ENCODE measurements at places on chromosomes 11 and 22.

DNA sequence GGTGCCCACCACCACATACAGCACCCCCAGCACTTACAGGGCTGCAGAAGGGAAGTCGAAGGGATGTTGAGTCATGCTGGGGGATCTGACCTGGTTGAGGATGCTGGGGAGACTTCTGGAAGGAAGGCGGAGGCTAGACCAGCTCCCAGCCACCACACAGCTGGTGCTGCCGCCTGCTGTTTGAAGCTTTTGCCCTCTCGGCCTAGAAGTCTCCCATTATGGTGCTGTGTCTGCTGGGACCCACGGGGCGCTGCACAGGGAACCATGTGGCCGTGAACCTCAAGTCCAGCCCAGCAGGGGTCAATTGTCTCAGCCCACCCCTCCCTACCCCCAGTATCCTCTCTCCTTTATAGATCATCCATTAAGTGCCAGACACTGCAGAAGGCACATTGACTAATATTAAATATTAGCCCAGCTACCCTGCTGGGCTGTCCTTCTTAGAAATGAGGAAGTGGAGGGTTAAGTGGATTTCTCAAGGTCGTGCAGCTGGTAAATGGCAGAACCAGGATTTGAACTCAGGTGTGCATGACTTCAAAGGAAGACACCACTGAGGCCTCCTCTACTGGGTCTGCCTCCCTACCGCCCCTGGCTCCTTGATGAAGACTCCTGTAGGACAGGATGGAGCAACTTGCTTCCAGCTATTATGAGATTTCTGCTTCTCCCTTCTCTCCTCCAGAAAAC lies 49.7 kb downstream of the CYTH4 start:
- no peak for DNase-seq

DNA sequence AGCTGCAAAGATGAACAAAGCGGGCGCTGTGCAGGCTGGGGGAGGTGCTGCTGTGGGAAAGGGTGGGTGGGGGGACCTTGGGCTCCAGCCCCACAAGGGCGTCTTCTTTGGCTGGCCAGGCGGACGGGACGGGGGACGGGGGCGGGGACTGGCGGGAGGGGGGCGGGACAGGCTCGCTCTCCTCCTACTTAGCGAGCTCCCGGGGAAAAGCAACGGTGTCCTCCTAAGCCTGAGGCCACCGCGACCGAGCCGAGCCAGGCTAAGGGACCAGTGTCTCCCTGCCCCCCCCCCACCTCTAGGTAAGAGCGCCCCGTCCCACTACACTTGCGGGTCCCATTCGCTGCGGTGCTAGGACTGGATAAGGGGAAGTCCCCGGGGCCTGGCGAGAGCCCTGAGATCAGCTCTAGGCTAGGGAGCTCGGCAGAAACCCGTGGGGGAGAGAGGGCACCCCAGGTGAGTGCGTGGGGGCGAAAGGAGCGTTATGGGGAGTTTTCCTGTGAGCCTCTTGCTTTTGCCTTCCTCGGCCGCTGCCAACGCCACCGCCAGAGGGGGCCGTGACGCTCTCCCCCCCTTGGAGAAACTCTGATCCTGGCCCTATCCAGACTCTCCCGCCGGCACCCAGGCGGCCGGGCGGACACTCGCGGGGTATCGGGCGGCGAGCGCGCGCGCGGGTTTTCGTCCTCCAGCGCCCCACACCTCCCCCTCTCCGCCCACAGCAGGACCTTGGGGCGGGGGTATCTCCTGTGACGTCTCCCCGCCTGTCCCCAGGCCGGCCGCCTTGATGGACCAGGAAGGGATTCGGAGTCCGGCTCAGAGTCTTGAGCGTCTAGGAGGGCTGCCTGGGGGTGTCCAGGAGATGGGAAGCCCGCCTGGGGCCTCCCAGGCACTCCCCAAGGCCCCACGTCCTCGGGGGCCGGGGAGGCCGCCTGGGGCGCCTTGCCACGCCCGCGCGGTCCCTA lies at the start of gene PHLDB1:
Gene PHLDB1, plus strand, starts transcription at position 215 of the 959 bp plus-strand sequence. CDS start 6,222 bp downstream, outside the sequence.
- peak; percentile 53 for DNase-seq

DNA sequence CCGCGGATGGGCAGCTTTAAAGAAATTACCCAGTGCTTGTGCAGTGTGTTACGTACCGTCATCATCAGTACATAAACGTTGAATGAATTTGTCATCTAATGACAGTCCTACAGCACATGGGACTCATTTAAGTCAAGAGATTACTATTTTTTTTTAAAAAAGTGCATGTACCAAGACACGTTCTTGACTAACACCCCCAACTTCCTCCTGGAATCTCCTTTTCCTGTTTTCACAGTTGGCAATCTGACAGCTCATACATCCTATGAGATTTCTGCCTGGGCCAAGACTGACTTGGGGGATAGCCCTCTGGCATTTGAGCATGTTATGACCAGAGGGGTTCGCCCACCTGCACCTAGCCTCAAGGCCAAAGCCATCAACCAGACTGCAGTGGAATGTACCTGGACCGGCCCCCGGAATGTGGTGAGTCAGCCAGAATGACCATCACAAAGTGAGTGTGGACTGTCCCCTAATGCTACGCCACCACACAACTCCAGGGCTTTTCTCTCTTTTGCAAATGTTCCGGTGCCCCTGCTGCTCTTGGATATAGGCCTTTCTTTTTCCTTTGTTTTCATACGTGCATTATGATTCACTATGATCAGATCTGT lies 162.0 kb upstream of the SORL1-AS1 start:
- DNase-seq, result no peak

- DNase-seq, result no peak
These were observed 107.8 kb downstream of the FCHSD2 start for GRCh38 chr11:73034331-73034730.

DNA sequence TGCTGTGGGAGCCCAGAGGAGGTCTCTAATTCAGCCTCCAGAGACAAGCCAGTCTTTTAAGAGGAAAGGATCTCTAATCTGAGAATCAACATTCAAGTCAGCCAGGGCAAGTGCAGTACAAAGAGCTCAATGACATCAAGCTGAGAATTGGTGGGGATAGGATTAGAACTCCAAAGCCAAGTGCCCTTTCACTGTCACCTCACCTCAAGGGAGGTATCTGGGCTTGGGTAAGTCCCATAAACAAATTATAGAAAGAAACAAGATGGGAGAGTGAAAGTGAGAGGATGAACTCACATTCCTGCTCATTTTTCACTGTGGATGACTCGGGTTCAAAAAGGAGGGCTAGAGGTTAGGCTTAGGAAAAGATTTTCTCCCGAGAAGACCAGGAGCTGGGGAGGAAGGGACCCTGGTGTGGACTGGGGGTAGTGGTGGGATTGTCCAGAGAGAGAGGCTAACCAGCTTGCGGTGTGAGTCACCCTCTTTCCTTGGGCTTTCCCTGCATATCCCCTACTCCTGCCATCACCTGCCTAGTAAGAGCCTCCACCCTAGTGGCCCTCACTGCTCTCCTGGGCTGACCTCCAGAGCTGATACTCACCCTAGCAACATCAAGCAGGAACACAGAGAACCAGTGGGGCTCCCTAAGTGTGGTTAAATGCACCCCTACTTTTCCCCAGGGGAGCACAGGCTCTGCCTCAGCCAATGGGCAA lies 70.4 kb downstream of the RRM1 start:
- DNase-seq, result no peak

GRCh38 chr11:106695506-106695905 lies 322.8 kb downstream of the GUCY1A2 start:
- DNase-seq, result no peak

DNA sequence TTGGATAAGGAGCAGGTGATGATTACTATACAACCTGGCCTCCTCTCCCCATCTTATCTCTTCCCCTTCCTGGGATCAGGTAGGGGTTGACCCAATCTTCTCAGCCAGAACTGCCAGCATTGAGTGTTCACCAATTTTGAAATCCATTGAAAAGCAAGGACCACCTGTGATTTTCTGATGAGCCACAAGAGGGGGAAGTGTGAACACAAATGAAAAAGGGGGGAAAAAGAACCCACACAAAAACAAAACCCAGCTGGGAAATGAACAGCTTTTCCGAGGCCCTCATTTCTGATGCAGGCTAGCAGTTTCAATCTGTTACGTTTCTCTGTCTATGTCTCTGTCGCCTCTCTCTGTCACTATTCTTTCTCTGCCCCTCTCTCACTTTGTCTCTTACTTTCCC lies 161.9 kb downstream of the INSC start:
- DNase-seq, result no peak

GRCh38 chr11:60169264-60169915 lies 13.5 kb downstream of the MS4A6A start:
- peak; percentile 10 for DNase-seq

GRCh38 chr22:47192651-47193437 lies 430.4 kb downstream of the TBC1D22A start:
- peak; percentile 21 for DNase-seq
